ENCODE measurements at places on chromosomes 6 and 20. TPM values are rescaled to one million over a fixed set of nuclear protein-coding genes. Genes with fewer than 3 reads are reported as not detected.

Gene TTPAL
- 14.6 TPM for total RNA-seq

Gene PTPRA
- total RNA-seq: 39.8 TPM

Gene WASF1
- total RNA-seq: 12.4 TPM

Gene FAM217B
- 5.4 TPM for total RNA-seq

Gene SHLD1
- total RNA-seq: 9.9 TPM

Gene TPD52L2
- 119 TPM for total RNA-seq

Gene DNAH8
- not detected for total RNA-seq

Gene MEP1A
- total RNA-seq: not detected

Gene POPDC3
- total RNA-seq: 24.1 TPM

Gene FAM162B
- not detected for total RNA-seq

Gene MCUR1
- total RNA-seq: 15.0 TPM

Gene C6orf15
- not detected for total RNA-seq

Gene MDC1
- total RNA-seq: 17.5 TPM

Gene MGME1
- total RNA-seq: 42.2 TPM

Gene SERPINB6
- total RNA-seq: 146 TPM

Gene COL20A1
- total RNA-seq: 0.77 TPM

Gene LRRN4
- total RNA-seq: not detected

Gene MOXD1
- total RNA-seq: 1.5 TPM

Gene HLA-DMA
- total RNA-seq: 3.4 TPM

Gene BTN1A1
- not detected for total RNA-seq
